ELF-1 (cell line): ENCODE measurements at places on chromosomes 12 and 14.

GRCh38 chr12:113392988-113393579 is 10.6 kb downstream of the SDS start:
- DNase-seq = peak; percentile 95

DNA sequence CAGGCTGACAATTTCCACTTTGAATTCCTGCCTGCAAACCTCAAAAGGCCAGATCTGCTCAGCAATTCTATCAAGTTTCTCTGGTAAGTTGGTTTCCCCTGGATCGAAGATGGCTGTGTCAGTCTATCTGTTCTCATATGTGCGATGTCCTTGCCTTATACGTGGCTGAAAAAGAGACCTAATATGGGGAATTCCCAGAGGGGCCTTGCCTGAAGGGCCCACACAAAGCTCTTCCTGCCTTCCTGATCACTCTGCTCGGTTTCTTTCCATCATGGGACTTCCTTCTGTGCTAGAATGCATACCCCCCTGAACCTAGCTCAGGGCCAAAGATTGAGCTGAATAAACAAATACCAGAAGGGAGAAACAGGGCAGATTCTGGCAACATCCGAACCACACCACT is 13.2 kb downstream of the TCL1B start:
- DNase-seq = peak; percentile 43

- DNase-seq = no peak
These were observed 57.7 kb downstream of the MVK start for GRCh38 chr12:109631302-109631701.

DNA sequence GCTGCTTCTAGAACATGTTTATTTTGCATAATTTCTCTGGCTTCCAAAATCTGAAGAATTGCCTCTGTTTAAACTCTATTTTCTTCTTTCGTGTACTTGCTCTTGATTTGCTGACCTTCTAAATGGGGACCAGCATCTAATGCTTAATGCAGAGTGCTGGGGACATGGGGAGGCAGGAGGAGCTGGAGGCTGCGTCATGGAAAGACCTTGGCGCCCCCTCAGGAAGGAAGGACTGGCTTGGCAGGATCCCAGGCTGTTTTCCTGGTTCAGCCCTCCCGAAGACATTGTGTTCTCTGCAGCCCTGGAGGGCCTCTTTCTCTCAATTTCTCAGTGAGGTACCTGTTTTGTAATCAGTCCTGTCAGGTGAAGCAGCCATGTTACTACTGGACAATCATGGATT is 5.5 kb downstream of the PRKCH start:
- DNase-seq = peak; percentile 72

DNA sequence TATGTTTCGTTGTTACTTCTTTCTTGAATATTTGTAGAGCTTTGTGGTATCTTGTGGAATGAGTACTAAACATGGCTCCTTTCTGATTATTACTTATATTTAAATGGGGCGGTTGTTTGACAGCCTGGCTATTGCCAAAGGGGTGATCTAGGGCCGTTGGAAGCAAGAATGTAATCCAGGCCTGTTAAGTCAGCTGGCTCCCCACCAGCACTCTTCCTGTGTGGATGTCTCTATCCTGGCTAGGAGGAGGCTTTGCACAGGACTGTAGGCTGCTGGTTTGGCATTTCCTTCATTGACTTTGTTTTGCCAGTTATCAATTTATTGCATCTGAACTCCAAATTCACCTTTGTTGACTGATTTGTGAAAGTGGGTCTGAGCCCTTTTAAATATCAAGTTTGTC is 5.6 kb downstream of the FAM234B start:
- no peak for DNase-seq

GRCh38 chr14:94128216-94128839 is 1.1 kb downstream of the IFI27L2 start:
- no peak for DNase-seq

GRCh38 chr14:106417224-106418049 is 891.1 kb downstream of the TMEM121 start:
- DNase-seq = peak; percentile 64

DNA sequence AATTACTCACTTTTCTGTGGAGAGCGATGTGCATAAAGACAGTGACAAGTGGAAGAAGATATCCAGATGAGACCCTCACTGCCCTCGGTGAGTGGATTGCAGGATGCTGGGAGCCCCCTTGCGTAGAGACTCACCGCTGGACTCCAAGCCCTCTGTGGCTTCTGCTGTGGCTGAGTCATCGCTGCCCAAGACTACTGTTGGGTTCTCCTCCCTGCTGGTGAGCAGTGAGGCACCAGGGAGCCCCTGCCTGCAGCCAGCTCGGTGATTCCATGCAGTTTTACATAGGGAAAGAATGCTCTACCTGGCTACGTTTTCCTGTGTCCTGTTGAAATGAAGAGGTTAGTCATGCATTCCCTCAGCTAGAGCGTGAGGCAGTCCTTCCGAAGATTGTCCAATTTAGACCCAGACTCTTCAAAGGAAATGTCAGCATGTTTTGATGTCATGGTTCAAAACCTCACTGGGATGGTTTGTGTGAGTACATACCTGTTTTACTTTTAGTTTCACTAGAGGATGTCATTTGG is 28.2 kb downstream of the TRAF3 start:
- peak; percentile 44 for DNase-seq

GRCh38 chr14:105205673-105206208 is 24.6 kb upstream of the NUDT14 start:
- DNase-seq = no peak

- DNase-seq = no peak
These were observed 469.1 kb downstream of the FUT8 start for GRCh38 chr14:65881642-65882041.

DNA sequence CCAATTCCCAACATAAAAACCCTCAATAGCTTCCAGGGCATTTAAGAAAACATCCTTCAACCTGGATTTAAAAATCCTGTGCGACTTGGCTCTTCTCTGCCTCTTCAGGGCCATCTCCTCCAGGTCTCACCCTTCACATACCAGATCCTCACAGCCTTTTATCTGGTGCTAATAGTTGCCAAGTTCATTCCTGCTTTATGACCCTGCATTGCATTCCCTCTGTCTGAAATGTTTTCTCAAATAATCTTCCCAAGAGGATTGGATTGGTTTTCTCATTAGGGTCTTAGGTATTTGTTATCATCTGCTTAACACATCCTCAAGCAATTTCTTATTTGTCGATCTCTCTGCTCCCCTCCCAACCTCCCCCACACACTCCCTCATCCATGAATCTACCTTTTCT is 832.0 kb downstream of the GALC start:
- no peak for DNase-seq

DNA sequence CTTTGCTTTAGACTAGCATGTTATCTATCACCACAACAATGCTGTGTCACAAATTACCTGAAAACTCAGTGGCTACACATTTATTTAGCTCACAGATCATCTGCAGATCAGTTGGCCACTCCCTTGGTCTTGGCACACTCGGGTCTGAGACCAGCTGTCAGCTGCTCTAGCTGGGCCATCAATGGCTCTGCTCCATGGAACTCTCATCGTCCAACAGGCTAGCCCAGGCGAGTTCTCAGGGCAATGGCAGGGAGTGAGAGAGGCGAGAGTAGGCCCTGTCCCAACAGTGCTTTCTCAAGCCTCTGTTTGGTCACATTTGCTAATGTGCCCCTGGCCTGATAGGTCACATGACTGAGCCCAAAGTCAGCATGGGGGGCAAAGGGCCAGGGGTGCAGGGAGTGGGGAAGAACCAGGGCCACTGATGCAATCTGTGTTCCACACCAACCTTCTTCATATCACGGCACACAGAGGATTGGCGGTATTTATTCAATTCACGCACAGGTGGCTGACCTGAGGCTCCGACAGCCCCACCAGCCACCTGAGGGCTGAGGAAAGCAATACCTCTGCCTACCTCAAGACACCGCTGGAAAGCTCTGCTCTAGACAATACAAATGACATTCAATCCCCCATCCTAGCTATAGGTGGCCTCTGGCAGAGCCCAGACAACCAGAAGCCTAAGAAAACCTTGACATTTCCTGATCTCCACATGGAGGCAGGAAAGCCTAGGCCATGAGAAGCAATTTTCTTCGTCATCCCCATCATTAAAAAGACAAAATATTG is 82.5 kb downstream of the NT5DC3 start:
- no peak for DNase-seq

GRCh38 chr12:111838353-111838752 is 3.7 kb upstream of the MAPKAPK5 start:
- no peak for DNase-seq

DNA sequence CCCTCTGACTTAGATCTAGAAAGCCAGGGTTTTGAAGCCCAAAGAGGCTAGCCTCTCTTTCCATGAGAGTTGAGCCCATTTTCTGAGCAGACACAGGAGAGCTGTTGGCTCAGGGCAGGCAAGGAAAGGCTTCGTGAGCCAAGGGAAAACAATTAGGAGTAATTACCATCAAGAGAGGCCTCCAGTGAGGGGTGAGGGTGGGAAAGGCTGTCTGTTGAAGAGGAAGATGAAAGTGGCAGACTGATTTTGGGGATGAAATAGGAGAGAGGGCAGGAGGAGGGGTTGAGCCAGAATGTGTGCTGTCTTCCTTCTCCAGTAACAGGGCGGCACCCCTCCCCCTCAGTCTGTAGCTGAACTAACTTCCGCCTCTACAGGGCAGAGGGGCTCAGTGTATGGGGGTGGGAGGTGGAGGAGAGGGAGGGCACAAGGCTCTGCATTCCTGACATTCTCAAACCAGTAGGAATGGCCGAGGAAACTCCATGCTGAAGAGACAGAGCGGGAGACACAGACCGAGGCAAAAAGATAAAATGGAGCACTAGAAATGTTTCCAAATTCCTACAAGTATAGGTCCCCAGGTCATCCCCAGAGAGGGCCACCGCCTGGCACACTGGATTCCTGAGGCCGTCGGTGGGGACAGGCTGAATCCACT is 33.1 kb upstream of the COL2A1 start:
- DNase-seq = peak; percentile 96

- DNase-seq = no peak
These were observed 17.7 kb downstream of the HEBP1 start for GRCh38 chr12:12982331-12982730.

- no peak for DNase-seq
These were observed 2.8 kb upstream of the ACADS start for GRCh38 chr12:120722784-120723183.

GRCh38 chr12:43151441-43151981 is 400.5 kb downstream of the ADAMTS20 start:
- DNase-seq = no peak

DNA sequence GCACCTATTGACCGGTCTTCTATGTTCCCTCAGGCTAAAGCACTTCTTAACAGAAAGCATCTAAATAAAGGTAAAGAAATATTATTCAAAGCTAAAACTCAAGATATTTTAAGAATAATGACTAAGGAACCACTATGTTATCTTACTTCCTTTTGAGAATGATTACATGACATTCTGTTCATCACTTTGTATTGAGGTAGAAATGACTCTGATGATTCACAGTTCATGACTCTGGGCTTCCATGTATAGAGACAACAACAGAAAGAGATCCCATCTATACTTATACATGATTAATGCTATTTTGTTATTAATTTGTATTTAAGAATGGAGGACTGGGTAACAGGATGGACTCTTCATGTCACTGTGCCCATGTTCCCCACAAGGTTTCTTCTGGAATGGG is 218.3 kb upstream of the OR4E1 start:
- no peak for DNase-seq

DNA sequence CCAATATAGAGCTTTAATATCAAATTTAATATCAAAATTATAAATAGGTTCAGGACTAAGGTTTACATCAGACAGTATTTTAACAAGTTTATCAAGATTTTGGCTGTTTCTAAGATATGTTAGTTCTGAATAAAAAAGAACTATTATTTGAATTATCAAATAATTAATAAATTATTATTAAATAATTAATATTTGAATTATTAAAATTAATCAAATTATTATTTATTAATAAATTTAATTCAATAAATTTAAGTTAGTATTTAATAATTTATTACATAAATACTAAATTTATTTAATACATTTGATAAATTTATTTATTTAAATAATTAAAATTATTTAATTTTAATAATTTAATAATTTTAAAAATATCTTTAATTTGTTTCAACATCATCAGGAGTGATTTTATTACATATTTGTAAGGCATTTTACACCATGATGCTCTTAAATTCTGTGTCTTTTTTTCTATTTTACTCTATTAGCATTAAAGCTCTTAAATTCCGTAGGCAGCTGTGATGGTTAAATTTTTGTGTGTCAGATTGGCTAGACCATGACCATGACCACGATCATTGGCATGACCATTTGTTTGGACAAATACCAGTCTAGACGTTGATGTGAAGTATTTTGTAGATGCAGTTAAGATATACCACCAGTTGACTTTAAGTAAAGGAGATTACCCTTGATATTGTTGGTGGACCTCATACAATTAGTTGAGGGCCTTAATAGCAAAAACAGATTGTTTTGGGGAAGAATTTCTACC is 82.6 kb downstream of the BBS10 start:
- DNase-seq = no peak

DNA sequence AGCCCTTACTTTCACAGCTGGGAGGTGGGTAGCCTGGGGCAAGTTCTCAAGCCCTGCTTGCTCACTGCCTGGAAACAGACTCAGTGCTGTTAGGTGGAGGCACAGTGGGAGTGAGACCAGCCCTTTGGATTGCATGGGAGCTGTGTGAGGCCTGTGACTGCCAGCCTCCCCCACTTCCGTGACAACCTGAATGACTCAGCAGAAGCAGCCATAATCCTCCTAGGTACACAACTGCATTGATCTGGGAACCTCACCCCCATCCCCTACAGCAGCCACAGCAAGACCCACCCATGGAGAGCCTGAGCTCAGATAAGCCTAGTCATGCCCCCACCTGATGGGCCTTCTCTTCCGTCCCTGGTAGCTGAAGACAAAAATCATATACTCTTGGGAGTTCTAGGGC is 26.4 kb downstream of the ALG10 start:
- DNase-seq = no peak

GRCh38 chr12:11202811-11203210 is 16.1 kb upstream of the TAS2R42 start:
- no peak for DNase-seq

DNA sequence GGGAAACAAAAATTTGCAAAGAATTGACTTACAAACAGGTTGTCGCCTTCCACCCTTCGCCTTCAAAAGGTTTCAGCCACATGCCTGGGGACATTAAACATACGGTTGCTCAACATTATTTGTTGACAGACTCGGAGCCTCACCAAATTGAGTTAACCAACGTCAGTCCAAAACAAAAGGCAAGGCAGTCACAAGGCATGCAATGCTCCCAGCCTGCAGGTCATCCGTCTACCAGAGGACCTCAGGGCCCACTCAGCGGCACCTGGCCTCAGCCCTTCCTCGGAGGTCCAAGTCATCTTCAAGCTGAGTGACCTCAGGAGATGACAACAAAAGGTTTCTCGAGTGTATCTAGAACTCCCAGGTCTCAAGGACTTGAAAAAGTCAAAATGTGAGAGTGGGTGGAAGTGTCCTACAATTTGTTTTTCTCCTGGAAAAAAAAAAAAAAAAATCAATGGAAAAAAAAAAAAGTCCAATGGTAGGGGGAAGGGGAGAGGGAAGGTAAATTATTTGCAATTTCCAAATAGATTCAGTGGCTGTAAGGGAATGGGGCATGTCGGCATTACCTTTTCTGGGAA is 64.3 kb downstream of the KDM2B start:
- DNase-seq = peak; percentile 92

DNA sequence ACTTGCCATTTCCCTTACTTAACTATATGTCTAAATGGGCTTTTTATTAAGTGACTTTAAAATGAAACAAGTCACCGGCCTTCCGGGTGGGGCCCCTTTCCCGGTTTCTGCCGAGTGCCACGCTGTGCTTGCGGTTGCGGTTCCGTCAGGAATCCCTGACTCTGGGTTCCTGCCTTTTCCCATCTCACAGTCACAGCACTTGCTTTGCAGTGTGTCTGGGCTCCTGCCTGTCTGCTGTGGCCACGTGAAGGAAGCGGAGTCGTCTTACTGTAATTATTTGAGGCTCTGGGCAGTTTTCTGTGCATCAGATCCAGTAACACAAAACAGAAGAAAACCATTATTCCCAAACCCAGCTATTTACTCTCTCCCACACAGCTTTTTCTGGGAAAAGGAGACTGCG is 44.0 kb upstream of the FRMD6 start:
- peak; percentile 34 for DNase-seq
